Ascending aorta (tissue), 2 donors: ENCODE measurements at places on chromosomes 4 and X.
A peak's percentile ranks its signal among the peaks of the same experiment; 100 is the strongest.

- H3K27me3 ChIP-seq: no peaks in the 10 kb centered on the region
- no peaks in the 10 kb centered on the region for H3K36me3 ChIP-seq
- no peaks in the 10 kb centered on the region for H3K4me1 ChIP-seq
- no peak overlapping the region for H3K27ac ChIP-seq
- no peak for DNase-seq
Observed at GRCh38 chr4:148780426-148781005, 338.3 kb upstream of the NR3C2 start.

GRCh38 chr4:154435895-154436294 lies 55.7 kb downstream of the DCHS2 start:
- DNase-seq: no peak
- no peak overlapping the region for H3K27ac ChIP-seq

GRCh38 chrX:101774340-101774739 lies 114.7 kb upstream of the ARMCX2 start:
- no peak overlapping the region for H3K4me3 ChIP-seq
- H3K27me3 ChIP-seq: no peaks in the 10 kb centered on the region
- no peak for DNase-seq
- no peaks in the 10 kb centered on the region for H3K36me3 ChIP-seq
- H3K4me1 ChIP-seq: no peaks in the 10 kb centered on the region

- no peak overlapping the region for H3K27ac ChIP-seq
- no peak overlapping the region for H3K4me3 ChIP-seq
- no peaks in the 10 kb centered on the region for H3K4me1 ChIP-seq
- H3K36me3 ChIP-seq: no peaks in the 10 kb centered on the region
- no peak for DNase-seq
Observed at GRCh38 chr4:176034499-176034898, 31.1 kb upstream of the WDR17 start.

DNA sequence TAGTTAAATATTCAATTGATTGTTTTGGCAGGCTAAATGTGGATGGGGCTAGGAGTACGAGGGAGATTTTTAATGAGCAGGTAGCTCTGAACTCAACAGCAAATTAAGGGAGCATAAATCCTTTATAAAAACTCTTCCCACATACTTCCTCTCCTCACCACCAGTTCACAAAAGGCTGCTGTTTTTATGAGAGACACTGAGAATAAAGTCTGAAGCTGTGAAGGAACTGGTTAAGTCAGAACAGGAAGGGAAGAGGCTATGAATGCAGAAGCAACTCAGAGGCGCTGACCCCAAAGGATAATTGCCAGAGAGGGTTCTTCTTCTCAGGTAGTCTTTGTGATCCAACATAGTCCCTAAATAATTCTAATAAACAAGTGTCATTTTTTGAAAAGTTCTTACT lies 406.1 kb downstream of the GPM6A start:
- DNase-seq: no peak
- no peaks in the 10 kb centered on the region for H3K36me3 ChIP-seq
- H3K4me1 ChIP-seq: no peaks in the 10 kb centered on the region
- H3K4me3 ChIP-seq: no peak overlapping the region
- no peak overlapping the region for H3K27ac ChIP-seq
- H3K27me3 ChIP-seq: no peaks in the 10 kb centered on the region

DNA sequence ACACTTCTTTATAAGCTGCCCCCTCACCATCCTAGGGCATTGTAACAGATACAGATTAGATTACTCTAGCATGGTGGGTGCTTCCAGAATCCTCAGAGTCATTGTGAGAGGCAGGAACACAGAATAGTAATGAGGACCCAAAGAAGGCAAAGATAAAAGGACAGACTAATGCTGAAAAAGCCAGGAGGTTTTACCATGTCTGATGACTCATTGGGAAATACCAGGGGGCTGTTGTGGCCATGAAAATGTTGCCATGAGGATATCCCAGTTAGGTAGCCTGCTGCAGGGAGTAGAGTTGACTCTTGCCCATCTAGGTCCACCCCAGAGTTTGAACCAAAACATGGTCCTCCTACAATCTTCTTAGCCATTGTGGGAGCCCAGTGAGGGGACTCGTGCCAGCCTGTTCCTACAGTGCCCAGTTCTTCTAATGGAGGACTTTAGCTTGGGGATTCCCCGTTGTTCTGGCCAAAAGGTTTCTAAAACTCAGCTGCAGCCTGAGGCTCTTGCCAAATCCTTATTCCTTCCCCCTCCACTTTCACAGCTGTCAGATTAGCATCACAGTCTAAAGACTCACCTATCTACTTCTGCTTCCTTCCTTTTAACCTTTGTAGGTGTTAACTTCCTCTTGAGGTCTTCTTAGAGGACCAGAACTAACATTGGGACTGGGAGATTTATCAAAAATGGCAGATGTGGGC lies 586.0 kb upstream of the AADAT start:
- peaks cover 11% of the 10 kb centered on the region for H3K4me1 ChIP-seq
- H3K4me3 ChIP-seq: no peak overlapping the region
- H3K36me3 ChIP-seq: no peaks in the 10 kb centered on the region
- H3K27ac ChIP-seq: no peak overlapping the region
- no peaks in the 10 kb centered on the region for H3K27me3 ChIP-seq

DNA sequence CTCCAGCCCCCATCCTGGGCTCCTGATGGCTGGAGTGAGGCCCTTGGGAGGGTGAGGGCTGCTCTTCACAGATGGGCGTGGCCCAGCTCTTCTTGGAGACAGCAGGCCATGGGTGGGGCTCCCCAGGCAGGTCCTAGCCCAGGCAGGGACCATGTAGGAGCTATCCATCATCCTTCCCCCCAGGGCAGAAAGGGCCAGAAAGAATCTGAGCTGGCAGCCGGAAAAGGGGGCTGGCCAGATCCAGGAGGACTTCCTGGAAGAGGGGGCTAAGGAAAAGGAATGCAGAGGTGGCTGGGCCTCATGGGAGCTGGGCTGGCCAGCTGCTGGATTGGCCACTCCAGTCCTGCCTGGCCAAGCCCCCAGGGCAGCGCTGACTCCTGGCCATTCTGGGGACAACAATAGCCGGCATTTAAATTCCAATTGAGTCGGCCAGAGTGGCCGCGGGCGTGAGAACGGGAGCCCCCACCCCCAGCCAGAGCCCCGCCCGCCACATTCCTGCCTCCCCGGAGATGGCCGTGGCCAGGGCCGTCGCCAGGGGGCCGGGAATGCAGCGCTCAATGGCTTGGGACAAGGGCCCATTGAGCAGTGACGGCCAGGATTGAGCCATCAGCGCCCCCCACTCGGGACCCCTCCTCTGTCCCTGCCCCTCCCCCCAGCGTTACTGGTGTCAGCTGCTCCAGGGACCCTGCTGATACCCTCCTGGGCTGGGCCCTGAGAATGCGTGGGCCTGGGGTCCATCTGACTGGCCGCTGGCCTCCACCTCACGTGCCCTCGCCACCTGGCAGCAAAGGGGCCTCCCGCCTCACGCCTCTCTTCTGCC lies 15.1 kb upstream of the FGFR3 start:
- no peaks in the 10 kb centered on the region for H3K4me1 ChIP-seq
- DNase-seq: no peak
- no peak overlapping the region for H3K27ac ChIP-seq
- no peak overlapping the region for H3K4me3 ChIP-seq
- H3K27me3 ChIP-seq: no peaks in the 10 kb centered on the region
- no peaks in the 10 kb centered on the region for H3K36me3 ChIP-seq

DNA sequence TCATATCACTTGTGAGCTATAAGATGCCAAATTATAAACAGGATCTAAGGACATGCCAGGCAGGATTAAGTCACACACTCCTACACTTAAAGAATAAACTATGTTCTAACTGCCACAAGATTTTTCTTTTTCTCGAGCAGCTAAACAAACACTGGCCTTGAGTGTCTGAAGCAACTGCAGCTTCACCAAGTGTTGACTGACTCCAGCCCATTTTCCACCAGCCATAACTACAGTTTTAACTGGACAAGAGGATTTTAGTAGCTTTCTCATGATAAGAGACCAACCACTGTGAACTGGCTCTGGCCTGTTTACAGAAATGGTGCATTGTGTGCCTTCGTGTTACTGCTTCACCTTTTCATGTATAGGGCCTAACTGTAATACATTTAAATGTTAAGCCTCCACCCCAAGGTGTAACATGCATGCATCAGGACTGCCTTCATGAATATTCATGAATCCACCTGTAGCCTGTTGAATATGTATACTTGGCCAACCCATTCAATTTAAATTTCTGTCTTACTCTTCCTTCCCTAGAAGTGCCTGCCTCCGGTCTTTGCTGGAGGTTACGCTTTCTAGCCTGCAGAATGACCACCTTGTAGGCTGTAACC lies 10.8 kb downstream of the UCP1 start:
- no peak overlapping the region for H3K4me3 ChIP-seq
- H3K36me3 ChIP-seq: no peaks in the 10 kb centered on the region
- H3K27ac ChIP-seq: no peak overlapping the region

GRCh38 chr4:153814789-153815188 lies 25.9 kb upstream of the SFRP2 start:
- no peaks in the 10 kb centered on the region for H3K4me1 ChIP-seq
- no peak overlapping the region for H3K27ac ChIP-seq
- DNase-seq: no peak
- no peaks in the 10 kb centered on the region for H3K27me3 ChIP-seq
- no peak overlapping the region for H3K4me3 ChIP-seq
- no peaks in the 10 kb centered on the region for H3K36me3 ChIP-seq

DNA sequence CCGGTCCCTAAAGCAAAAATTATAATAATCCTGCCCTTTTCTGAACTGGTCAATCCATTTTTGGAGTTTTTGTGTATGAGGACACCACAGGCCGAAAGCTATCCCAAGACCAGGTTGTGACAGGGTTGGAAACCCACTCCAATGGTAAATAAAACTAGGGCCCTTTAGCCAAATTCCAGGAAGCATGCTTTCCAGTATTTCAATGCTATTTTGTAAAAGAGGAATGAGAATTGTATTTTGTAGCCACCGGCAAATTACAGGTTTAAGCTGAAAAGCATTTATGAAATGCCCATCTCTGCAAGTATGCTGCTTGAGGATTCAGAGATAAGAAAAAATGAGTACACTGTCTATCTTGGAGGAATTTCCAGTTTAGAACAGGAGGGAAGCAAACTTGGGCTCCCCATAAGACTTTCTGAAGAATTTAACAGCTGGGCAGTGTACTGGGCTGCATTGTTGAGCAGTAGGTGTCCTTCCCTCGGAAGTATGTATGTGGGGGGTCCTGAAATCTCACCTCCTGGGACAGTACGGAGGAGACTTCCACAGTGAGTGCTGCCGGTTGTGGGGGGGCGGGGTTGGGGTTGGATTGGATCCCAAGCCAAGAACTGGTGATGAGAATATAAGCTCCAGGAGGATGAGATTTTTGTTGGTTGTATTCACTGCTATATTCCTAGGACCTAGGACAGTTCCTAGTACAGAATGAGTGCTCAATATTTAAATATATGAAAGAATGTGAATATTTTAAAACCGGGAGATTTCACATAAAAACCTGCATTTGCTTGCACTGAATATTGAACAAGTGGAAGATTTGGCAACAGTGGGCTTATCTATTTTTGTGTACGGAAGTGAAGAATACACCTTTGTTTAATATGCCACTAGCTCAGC lies 26.8 kb downstream of the OCIAD2 start:
- no peak overlapping the region for H3K4me3 ChIP-seq
- no peaks in the 10 kb centered on the region for H3K4me1 ChIP-seq
- no peaks in the 10 kb centered on the region for H3K36me3 ChIP-seq

- no peaks in the 10 kb centered on the region for H3K4me1 ChIP-seq
- H3K4me3 ChIP-seq: no peak overlapping the region
- DNase-seq: no peak
Observed at GRCh38 chr4:181524499-181524898, 718.7 kb upstream of the TENM3 start.

GRCh38 chr4:37882665-37883296 lies 8.1 kb upstream of the TBC1D1 start:
- no peak overlapping the region for H3K4me3 ChIP-seq
- no peak for DNase-seq
- H3K36me3 ChIP-seq: no peaks in the 10 kb centered on the region
- no peaks in the 10 kb centered on the region for H3K4me1 ChIP-seq
- H3K27ac ChIP-seq: no peak overlapping the region

GRCh38 chr4:156336511-156336910 lies 382.8 kb upstream of the CTSO start:
- H3K4me1 ChIP-seq: no peaks in the 10 kb centered on the region
- no peaks in the 10 kb centered on the region for H3K36me3 ChIP-seq
- no peak overlapping the region for H3K27ac ChIP-seq
- no peak overlapping the region for H3K4me3 ChIP-seq

DNA sequence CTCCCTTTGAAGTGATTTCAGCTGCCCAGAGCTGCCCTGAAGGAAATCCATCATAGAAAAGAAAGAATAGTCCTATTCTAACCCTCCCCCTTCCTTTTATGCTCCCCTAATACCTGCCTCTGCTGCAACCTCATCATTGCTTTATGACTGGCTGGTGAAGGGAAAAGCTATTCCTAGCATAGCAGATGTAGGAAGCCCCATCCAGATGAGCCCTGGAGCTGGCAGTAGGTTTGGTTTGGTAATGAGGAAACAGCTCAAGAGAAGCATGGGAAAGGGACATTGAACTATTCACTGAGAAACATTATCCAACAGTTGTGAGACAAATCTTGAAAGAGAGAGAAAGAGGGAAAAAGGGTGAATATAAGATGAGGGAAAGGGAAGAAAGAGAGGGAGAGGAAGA lies 29.2 kb downstream of the ARSJ start:
- no peak overlapping the region for H3K4me3 ChIP-seq
- no peak overlapping the region for H3K27ac ChIP-seq
- DNase-seq: no peak

DNA sequence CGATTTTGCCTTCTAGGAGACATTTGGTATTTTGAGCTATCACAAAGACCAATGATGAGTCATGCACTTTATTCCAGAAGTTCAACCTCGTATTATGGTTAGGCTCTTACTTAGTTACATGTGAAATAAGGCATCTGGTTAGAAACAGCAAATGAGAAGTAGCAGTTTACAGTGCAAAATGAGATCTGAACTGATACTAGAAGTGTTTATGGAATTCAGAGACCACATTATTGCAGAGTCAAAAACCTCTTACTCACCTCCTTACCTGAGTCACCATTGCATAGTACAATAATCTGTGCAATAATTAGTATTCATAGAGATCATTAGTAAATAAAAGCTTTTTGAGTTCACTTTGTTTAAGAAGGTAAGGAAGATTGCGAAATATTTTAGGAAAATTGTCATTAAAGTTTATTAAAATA lies 38.7 kb downstream of the SEC24B start:
- no peaks in the 10 kb centered on the region for H3K4me1 ChIP-seq
- no peaks in the 10 kb centered on the region for H3K27me3 ChIP-seq
- peaks cover 3% of the 10 kb centered on the region for H3K36me3 ChIP-seq
- no peak overlapping the region for H3K27ac ChIP-seq

- no peaks in the 10 kb centered on the region for H3K4me1 ChIP-seq
- H3K36me3 ChIP-seq: no peaks in the 10 kb centered on the region
- H3K4me3 ChIP-seq: peak overlapping the region; percentile 59
- no peaks in the 10 kb centered on the region for H3K27me3 ChIP-seq
- no peak for DNase-seq
Observed at GRCh38 chrX:41923978-41924683, 777 bp upstream of the CASK start.

- H3K4me1 ChIP-seq: peaks cover 8% of the 10 kb centered on the region
- no peak for DNase-seq
- H3K27me3 ChIP-seq: no peaks in the 10 kb centered on the region
- H3K4me3 ChIP-seq: no peak overlapping the region
- no peak overlapping the region for H3K27ac ChIP-seq
Observed at GRCh38 chr4:87026800-87027495, 92.1 kb downstream of the AFF1 start.

DNA sequence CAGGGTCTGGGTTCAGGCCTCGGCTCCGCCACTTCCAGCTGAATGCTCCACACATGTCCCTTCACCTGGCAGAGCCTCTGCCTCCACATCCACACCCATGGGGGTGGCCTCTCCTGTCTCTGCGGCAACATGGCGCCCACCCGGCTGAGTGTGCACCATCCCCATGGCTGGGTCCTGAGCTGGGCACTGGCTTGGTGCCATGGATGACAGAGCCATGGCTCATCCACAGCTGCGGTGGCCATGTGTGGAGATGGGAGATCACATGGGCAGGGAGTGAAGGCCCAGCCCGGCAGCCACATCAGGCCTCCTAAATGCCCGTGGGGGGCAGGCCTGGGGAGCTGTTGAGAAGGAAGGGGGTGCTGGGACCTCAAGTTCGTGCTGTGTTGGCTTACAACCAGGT lies 213.7 kb downstream of the AFAP1 start:
- no peaks in the 10 kb centered on the region for H3K4me1 ChIP-seq
- H3K27ac ChIP-seq: no peak overlapping the region
